ENCODE measurements at places on chromosomes 11 and 22. TPM values are rescaled to one million over a fixed set of nuclear protein-coding genes. Genes with fewer than 3 reads are reported as not detected.

Gene DRD4
- 0.18 TPM for total RNA-seq

Gene DBX1
- not detected for total RNA-seq

Gene WT1
- total RNA-seq: 6.3 TPM

Gene CREB3L1
- 5.2 TPM for total RNA-seq

Measured in A549 treated with RU486 at 1 μM for 4 hours (cell line).